Suprapubic skin (tissue), 4 donors: ENCODE measurements at places on chromosomes 3 and 15. TPM values are rescaled to one million over a fixed set of nuclear protein-coding genes. Genes with fewer than 3 reads are reported as not detected.

DNA sequence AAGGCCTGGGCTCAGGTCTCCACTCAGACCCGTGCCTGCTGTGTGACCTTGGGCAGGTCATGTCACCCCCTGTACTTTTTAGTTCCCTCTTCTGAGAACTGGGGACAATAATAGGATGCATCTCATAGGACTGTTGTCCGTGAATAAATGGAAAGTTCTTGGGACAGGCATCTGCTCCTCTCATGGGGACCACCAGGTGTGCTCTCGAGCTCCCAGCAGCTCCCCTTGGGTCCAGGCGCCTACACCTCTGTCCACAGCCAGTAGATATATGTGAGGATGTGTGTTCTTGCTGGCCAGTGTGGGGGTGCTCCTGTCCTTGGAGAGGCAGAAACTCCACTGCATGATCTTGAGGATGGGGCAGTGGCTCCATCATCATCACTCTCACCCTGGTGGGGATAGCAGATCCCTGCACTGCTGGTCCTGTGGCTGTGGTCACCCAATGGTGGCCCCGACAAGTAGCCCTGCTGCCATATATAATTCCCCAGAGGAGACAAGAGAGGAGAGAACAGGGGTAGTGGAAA is 257.6 kb upstream of the TLE3 start:
- DNase-seq, result no peak

DNA sequence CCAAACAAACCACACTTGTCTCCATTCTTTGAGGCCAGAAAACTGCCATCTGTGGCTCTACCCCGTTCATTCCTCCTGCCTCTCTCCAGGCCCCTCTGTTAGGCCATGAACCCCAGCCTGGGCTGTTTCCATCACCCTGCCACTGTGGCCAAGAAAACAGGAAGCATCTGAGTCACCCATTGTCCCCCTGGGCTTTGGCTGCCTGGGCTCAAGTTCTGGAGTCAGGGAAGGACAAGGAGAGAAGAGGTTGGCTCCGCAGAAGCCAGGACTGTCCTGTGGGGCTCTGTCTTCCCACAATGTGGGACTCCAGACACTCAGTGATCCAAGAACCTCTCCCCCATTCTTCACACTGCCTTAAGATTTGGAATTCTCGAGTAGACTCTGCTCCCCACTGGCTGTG is 14.8 kb upstream of the LCTL start:
- DNase-seq, result no peak

DNA sequence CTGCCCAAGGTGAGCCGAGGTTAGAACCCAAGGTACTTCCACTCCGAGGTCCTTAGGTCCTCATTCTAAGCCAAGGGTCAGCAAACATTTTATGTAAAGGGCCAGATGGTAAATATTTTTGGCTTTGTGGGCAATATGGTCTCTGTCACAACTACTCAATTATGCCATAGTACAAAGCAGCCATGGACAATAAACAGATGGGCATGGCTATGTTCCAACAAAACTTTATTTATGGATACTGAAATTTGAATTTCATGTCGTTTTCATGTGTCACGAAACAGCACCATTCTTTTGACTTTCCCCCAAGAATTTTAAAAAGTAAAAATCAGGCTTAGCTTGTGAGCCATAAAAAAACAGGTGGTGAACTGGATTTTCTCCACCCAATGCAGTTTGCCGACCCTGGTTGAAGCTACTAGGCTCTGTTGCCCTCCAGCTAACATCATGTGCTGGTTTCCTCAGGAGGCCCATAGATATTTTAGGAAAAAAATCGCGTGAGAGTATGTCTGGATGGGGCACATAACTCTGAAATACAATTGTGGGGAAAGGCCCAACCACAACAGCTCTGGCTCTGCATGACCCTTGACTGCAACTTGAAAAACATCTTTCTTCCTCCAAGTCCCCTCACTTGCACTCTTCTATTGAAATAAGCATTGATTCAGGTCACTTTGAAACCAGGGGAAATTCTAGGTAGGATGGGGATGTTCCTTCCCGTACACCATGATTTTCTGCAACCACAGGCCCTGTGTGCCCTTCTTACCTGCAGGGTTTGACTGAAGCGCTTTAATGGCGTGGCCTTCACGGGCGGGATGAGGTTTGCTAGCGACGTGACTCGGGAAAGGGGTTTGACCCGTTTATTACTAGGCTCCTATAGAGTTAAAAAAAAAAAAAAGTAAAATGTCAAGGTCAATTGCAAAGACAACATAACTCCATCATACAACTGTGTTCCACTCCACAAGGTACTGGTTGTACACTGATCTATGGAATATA is 28.5 kb downstream of the ARHGEF3 start:
- no peak for DNase-seq

- no peak for DNase-seq
Measured at GRCh38 chr3:160398820-160399124, 253 bp downstream of the IFT80 start.

CHRNA5 gene
- 1.7 TPM for total RNA-seq

DNA sequence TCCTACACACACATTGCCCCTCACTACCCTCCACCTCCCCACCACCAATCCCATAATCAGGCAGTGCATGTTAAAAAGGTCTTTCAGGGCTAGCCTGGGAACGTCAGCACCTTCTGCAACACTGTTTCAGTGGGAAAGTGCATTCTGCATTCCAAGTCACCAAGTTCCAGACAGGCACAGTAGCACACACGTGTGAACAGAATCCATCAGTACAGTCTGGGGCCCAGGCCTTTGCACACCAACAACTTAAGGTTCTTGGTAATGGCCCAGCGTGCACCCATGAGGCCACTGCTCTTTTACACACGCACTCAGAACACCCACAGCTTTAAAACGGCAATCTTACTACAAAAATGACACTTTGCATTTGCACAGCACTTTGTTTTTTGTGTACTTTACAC is 1.2 kb downstream of the ANXA2 start:
- DNase-seq, result no peak

DNA sequence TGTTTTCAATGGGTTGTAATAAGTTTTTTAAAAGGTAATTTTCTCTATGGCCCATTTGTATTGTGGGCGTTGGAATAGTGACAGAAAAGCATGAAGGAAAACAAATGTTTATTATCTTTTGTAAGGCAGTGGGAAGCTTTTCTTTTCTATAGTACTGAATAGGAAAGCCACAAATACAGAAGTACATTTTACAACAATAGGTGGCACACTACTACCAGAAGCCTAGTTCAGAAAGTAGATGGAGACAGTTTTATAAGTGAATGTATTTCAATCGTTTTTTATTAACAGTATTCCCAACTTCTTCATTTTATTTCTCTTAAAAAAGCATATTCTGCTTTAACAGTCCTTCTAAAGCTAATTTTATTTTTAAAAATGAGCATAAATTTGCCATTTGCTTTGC is 296.7 kb downstream of the PTPRG start:
- no peak for DNase-seq

ROPN1 gene
- total RNA-seq, result 3.1 TPM

PLA2G4E gene
- 57.7 TPM for total RNA-seq

GOLGA6A gene
- 2.8 TPM for total RNA-seq

GRCh38 chr3:17110660-17111396 is 226.1 kb downstream of the PLCL2 start:
- DNase-seq, result no peak

IMPG2 gene
- total RNA-seq, result 0.11 TPM

DNA sequence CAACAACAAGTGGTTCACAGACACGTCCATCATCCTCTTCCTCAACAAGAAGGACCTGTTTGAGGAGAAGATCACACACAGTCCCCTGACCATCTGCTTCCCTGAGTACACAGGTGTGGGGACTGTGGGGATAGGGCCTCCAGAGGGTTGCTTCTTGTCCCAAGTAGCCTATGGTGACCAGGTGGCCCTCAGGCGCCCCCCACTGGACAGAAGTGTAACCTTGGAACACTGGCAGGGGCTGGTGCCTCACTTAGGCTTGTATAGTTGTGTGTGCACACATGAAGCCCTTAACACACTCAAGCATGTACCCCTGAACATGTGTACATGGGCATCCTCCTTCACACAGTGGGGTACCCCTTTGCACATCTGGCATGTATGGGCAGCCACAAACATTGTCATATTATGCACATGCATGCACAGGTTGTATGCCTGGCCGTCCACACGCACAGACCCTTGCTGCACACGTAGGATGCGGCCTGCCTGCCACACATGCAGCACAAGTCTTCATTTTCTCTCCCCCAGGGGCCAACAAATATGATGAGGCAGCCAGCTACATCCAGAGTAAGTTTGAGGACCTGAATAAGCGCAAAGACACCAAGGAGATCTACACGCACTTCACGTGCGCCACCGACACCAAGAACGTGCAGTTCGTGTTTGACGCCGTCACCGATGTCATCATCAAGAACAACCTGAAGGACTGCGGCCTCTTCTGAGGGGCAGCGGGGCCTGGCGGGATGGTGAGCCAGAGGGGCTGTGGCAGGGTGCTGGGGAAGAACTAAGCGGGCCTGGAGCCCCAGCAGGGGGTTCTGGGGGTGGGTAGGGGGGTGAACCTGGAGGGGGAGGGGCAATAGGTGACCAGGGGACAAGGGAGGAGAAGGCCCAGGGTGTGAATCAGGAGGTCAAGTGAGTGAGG is 11.7 kb upstream of the SEMA3B start:
- no peak for DNase-seq
